Thyroid gland (tissue), 4 donors: ENCODE measurements at places on chromosomes 5 and 9. TPM values are rescaled to one million over a fixed set of nuclear protein-coding genes. Genes with fewer than 3 reads are reported as not detected.

SPINK7 gene
- not detected for total RNA-seq

COL23A1 gene
- 107 TPM for total RNA-seq

CCNI2 gene
- total RNA-seq: not detected

RAD50 gene
- 38.6 TPM for total RNA-seq

CCL27 gene
- total RNA-seq: not detected

CCNJL gene
- 6.3 TPM for total RNA-seq

GPR151 gene
- total RNA-seq: not detected

GPR150 gene
- total RNA-seq: 0.42 TPM

CCDC152 gene
- 1.7 TPM for total RNA-seq

INSL4 gene
- not detected for total RNA-seq

GRCh38 chr5:173472784-173473278, 143.6 kb downstream of the BOD1 start:
- H3K27me3 ChIP-seq: no peaks in the 10 kb centered on the region
- H3K4me1 ChIP-seq: peaks cover 18% of the 10 kb centered on the region
- DNase-seq: peak; percentile 90

DNA sequence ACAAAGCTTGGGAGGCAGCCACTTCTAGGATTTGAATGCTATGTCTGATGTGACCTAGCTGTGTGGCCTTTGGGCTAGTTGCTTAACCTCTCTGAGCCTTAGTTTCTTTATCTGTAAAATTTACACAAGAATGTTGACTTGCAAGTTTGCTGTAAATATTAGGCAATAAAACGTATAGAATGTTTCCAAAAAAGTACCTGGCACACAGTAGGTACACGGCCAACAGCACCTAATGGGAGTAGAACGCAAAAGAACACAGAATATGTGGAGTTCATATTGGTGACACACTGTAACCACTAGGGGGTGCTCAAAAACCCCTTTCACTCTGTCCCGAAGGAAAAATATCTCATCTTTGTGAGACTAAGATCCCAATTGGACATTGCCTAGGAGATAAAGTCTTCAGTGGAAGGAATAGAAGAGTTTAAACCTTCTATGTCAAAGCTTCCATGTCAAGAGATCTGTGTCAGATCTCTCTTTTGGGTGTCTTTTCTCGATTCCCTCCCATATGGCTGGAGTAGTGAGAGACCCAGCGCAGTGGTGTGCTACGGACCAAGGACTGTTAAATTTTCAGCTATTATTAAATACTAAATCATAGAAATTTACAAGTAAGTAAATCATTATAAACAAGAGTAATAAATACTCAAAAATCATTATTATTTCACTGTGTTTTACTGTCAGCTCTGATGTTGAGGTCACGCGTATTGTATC, 145.4 kb upstream of the RAD23B start:
- no peak overlapping the region for H3K27ac ChIP-seq
- no peak for DNase-seq
- H3K27me3 ChIP-seq: no peaks in the 10 kb centered on the region
- H3K36me3 ChIP-seq: no peaks in the 10 kb centered on the region
- H3K4me1 ChIP-seq: no peaks in the 10 kb centered on the region
- no peak overlapping the region for H3K4me3 ChIP-seq

DNA sequence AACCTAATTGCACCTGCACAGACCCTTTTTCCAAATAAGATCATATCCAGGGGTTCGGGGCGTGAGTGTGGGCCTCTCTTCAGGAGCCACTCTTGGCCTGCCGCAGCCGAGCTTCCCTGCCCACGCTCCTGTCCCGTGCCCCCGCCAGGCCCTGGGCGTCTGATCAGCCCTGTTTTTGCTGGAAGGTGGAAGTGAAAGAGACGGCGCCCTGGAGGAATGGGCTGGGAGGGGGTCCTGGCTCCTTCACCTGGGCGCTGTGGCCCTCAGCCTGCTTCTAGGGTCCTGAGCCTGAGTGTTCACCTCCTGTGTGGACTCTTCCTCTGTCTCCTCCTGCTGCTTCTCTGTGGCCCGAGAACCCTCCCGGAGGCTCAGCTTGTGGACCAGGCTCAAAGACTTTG, 11.2 kb upstream of the COL5A1 start:
- H3K27me3 ChIP-seq: no peaks in the 10 kb centered on the region
- no peak overlapping the region for H3K4me3 ChIP-seq
- H3K4me1 ChIP-seq: no peaks in the 10 kb centered on the region
- H3K36me3 ChIP-seq: no peaks in the 10 kb centered on the region
- H3K27ac ChIP-seq: no peak overlapping the region

DNA sequence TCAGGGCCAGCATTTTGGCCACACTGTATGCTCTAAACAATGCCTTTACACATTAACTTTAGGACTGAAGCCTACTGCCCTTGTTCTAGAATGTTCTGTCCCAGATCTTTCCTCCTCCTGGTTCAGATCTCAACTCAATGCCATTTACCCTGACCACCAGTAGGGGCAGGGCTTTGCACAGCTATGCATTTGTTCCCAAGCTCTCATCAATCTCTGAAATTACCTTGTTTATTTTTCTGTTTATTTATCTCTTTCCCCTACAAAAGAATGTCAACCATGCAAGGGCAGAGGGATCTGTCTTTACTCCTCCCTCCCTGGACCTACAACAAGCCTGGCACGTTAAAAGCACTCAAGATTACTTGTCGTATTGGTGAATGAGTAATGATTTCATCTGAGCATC, 612.9 kb downstream of the BNC2 start:
- no peaks in the 10 kb centered on the region for H3K27me3 ChIP-seq
- H3K36me3 ChIP-seq: no peaks in the 10 kb centered on the region
- DNase-seq: no peak
- H3K4me3 ChIP-seq: no peak overlapping the region
- H3K27ac ChIP-seq: no peak overlapping the region

- H3K4me3 ChIP-seq: no peak overlapping the region
- no peaks in the 10 kb centered on the region for H3K36me3 ChIP-seq
- no peak overlapping the region for H3K27ac ChIP-seq
These were observed 169.4 kb downstream of the CRB2 start for GRCh38 chr9:123525424-123525823.

- no peak for DNase-seq
- no peaks in the 10 kb centered on the region for H3K27me3 ChIP-seq
- H3K36me3 ChIP-seq: no peaks in the 10 kb centered on the region
These were observed 53.3 kb downstream of the PDE4D start for GRCh38 chr5:59840200-59840601.

- H3K36me3 ChIP-seq: no peaks in the 10 kb centered on the region
- H3K27ac ChIP-seq: no peak overlapping the region
- no peaks in the 10 kb centered on the region for H3K27me3 ChIP-seq
- H3K4me1 ChIP-seq: no peaks in the 10 kb centered on the region
These were observed 100.0 kb downstream of the GDNF start for GRCh38 chr5:37739817-37740261.

- no peaks in the 10 kb centered on the region for H3K4me1 ChIP-seq
- no peaks in the 10 kb centered on the region for H3K36me3 ChIP-seq
- no peak overlapping the region for H3K27ac ChIP-seq
- DNase-seq: no peak
- H3K4me3 ChIP-seq: no peak overlapping the region
- H3K27me3 ChIP-seq: no peaks in the 10 kb centered on the region
These were observed 42.1 kb upstream of the ZNF462 start for GRCh38 chr9:106820866-106821265.

- peak within 1 kb of the TSS; percentile 93 for H3K4me3 ChIP-seq
- no peaks in the 10 kb centered on the region for H3K27me3 ChIP-seq
- peak; percentile 90 for DNase-seq
- peaks cover 27% of the 10 kb centered on the region for H3K4me1 ChIP-seq
These were observed at the start of gene PLAA for GRCh38 chr9:26946753-26947727. Gene PLAA (minus strand): TSS chr9:26947242. CDS start chr9:26947045, 197 bp downstream.

DNA sequence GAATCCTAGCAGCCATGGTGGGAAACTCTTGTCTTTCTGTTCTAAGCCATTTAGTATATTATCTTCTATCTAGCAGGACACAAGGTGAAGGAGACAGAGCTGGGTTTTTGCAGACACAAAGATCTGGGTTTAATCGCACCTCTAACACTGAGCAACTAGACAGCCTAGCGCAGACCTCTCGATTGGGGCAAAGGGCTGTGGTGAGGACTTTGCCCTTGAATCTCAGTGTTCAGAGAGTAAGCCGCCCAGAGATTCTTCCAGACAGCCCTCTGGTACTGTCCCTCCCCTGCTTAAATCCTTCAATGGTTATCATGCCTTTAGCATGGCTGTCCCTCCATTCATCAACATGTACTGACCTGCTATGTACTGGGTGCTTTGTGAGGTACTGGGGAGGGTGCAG, 128.1 kb downstream of the CRB2 start:
- no peaks in the 10 kb centered on the region for H3K27me3 ChIP-seq
- no peaks in the 10 kb centered on the region for H3K4me1 ChIP-seq
- H3K36me3 ChIP-seq: no peaks in the 10 kb centered on the region
- H3K4me3 ChIP-seq: no peak overlapping the region
- H3K27ac ChIP-seq: no peak overlapping the region

GRCh38 chr9:135815830-135816650, 91.3 kb downstream of the CAMSAP1 start:
- DNase-seq: no peak
- peaks cover 61% of the 10 kb centered on the region for H3K36me3 ChIP-seq
- no peaks in the 10 kb centered on the region for H3K27me3 ChIP-seq
- no peaks in the 10 kb centered on the region for H3K4me1 ChIP-seq

GRCh38 chr9:126488310-126488709, 125.4 kb upstream of the LMX1B start:
- DNase-seq: no peak
- H3K36me3 ChIP-seq: peaks cover under 1% of the 10 kb centered on the region
- H3K27me3 ChIP-seq: no peaks in the 10 kb centered on the region

DNA sequence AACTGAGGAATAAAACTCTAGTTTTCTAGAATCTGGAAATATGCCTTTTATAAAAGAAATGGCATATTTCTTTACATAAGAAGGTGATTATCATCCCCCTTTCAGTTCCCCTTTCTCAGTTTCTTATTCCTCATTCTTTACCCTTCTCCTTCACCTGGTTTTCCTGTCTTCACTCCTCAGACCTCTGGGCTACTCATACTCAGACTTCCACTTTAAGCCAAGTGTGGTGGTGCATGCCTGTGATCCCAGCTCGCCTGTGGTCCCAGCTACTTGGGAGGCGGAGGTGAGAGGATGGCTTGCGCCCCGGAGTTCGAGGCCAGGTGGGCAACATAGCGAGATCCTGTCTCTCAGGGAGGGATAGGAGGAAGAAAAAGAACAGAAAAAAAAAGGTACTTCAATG, 57.2 kb downstream of the RANBP6 start:
- no peaks in the 10 kb centered on the region for H3K36me3 ChIP-seq
- no peak overlapping the region for H3K27ac ChIP-seq
- H3K4me3 ChIP-seq: no peak overlapping the region
- H3K4me1 ChIP-seq: no peaks in the 10 kb centered on the region

DNA sequence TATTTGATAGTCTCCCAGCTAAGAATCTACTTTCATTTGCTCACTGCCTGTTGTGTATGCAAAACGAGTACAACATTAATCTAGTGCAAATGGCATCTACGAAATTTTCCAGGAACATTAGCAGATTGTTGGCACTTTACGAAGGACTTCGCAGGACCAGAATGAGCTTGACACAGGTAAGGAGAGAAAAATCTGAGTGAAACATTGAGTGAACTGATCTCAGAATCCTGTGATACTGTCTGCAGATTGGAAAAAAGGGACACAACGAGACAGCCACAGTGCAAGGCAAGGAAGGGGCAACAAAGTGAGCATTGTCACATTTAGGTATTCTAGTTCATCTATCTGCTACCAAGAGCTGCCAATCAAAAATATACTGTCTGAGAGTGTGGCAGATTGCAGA, 350.5 kb downstream of the ZNF608 start:
- H3K27me3 ChIP-seq: no peaks in the 10 kb centered on the region
- H3K27ac ChIP-seq: no peak overlapping the region
- H3K4me3 ChIP-seq: no peak overlapping the region
- no peaks in the 10 kb centered on the region for H3K36me3 ChIP-seq
- DNase-seq: no peak

DNA sequence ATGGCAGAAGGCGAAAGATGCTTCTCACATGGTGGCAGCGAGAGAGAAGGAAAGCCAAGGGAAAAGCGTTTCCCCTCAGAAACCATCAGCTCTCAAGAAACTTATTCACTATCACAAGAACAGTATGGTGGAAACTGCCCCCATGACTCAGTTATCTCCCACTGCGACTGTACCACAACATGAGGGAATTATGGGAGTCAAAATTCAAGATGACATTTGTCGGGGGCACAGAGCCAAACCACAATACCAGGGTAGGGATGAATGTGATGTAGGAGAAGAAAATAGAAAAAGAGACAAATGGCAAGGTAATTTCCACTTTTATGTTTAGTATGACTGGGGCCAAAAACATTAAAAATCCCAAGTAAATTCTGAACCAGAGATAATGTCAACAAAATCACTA, 216.8 kb downstream of the TRIM36 start:
- H3K4me3 ChIP-seq: no peak overlapping the region
- DNase-seq: no peak
- H3K36me3 ChIP-seq: no peaks in the 10 kb centered on the region
- H3K4me1 ChIP-seq: no peaks in the 10 kb centered on the region

DNA sequence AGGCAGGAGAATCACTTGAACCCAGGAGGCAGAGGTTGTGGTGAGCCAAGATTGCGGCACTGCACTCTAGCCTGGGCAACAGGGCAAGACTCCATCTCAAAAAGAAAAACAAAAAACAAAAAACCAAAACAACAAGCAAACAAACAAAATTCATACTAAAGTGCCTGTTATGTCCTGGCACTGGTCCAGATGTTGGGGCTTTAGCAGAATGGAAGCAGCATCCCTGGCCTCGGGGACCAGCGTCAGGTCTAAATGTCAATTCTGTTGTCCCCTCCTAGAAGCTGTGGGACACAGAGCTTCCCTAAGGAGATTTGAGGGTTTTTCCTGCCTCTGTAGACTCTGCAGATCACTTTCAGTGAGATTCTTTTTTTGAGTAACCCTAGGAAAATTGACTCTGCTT, 26.2 kb downstream of the PPARGC1B start:
- no peaks in the 10 kb centered on the region for H3K4me1 ChIP-seq
- no peak overlapping the region for H3K27ac ChIP-seq
- no peaks in the 10 kb centered on the region for H3K36me3 ChIP-seq

- no peaks in the 10 kb centered on the region for H3K27me3 ChIP-seq
- no peak for DNase-seq
- no peak overlapping the region for H3K27ac ChIP-seq
- H3K4me3 ChIP-seq: no peak overlapping the region
These were observed 236.6 kb downstream of the GADD45G start for GRCh38 chr9:89841456-89841855.

GRCh38 chr5:178221853-178222252, 10.7 kb downstream of the PHYKPL start:
- H3K4me3 ChIP-seq: no peak overlapping the region
- no peak for DNase-seq
- H3K4me1 ChIP-seq: peaks cover 6% of the 10 kb centered on the region
